ENCODE measurements at places on chromosomes 5 and 9.
A peak's percentile ranks its signal among the peaks of the same experiment; 100 is the strongest.

DNA sequence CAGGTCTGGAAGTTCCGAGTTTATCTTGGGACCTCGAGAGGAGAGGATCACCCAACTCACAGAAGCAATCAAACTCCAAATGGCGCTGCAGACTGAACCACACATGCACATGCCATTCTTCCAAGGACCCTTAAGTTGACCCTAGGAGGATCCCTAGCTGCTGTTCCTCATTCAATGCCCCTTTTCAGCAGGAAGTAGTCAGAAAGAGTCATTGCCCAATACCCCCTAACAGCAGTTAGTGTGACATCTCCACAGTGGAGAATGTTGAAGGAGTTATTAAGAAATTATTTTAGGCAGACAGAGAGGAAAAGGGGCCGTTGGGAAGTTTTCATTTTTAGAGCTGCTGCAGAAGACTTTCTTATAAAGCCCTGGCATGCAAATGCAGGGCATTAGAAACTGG, 229.9 kb upstream of the DAB2 start:
- no peak for DNase-seq

GRCh38 chr9:29822458-29822857, 2249.2 kb upstream of the C9orf72 start:
- DNase-seq = no peak

DNA sequence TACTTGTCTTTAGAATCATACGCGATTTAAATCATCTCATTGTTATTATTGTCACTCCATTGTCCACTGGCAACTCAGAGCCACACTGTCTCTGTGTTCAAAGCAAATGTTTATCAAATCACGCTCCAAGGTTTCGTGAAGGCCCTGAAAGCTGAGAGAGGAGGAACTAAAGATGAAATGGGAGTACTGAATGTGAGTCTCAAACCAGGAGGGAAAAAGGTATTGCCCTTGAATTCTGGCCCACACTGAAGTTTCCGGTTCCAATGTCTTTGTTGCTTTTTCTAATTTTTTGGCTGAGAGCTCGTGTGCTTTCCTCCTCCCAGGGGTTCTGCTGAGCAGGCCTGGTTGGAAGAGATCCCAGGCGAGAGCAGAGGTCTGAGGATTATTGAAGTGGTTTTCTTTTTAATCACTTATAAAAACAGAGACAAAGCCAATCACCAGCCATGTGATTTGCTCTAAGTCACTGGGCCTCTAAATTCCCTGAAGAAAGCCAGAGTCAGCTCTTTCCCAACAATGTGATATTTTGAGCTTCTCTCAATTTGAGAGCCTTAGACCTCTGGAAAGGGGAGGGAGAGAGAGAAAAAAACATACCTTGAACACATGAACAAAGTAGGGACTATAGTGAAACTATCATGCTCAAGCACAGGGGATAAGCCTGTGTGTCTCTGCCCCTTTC, 420.8 kb upstream of the GRAMD2B start:
- DNase-seq = peak; percentile 79

GRCh38 chr5:107361945-107362344, 308.8 kb downstream of the EFNA5 start:
- no peak for DNase-seq

- no peak for DNase-seq
Measured at GRCh38 chr5:118996098-118996497, 7.8 kb upstream of the DTWD2 start.

DNA sequence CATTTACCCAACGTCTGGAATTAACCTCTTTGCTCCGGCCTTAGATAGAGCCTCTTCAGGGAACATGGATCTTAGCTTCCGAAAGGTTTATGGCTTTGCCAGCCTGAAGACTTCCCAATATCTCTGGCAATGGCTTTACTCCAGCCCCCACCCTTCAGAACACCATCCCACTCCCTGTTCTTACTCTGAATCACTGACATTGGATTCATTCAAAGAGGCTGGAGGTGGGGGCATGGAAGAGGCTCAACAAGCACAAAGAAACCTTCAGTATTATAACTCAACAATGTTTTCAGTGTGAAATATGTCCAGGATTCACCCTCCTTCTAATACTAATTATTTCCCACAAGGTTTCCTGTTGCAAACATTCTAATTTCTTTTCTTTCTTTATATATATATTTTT, 91.5 kb downstream of the ASTN2 start:
- no peak for DNase-seq

DNA sequence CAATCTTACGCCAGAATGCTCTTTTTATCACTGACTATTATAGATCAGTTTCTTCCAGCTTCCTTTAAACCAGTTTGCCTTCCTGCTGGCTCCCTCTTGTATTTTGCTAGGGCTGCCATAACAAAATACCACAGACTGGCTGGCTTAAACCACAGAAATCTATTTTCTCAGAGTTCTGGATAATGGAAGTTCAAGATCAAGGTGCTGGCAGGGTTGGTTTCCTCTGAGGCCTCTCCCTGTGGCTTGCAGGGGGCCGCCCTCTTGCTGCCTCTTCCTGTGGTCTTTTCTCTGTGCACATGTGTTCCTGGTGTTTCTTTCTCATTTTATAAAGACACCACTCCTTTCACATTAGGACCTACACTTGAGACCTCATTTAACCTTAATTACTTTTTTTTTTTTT, 6.8 kb upstream of the FXN start:
- DNase-seq = no peak

DNA sequence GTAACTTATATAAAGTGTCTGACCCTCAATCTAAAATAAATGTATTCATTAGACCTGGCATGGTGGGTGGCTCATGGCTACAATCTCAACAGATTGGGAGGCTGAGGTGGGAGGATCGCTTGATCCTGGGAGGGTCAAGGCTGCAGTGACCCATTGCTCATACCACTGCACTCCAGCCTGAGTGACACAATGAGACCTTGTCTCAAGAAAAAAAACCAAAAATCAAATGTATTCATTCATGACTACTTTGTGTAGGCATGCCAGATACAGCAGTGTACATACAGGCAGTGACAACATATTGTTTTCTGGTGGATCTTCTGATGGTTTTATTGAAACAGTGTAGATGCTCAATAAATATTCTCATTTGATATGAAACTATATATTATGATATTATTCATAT, 201.0 kb downstream of the TRIM32 start:
- DNase-seq = no peak

Measured in left hindlimb (tissue), 1 donor.